ENCODE measurements at places on chromosomes 6 and 20. TPM values are rescaled to one million over a fixed set of nuclear protein-coding genes. Genes with fewer than 3 reads are reported as not detected.
A peak's percentile ranks its signal among the peaks of the same experiment; 100 is the strongest.

GRCh38 chr6:14622909-14623505 lies 505.4 kb downstream of the CD83 start:
- no peak for DNase-seq

GRCh38 chr6:156189195-156189594 lies 588.0 kb upstream of the ARID1B start:
- DNase-seq, result no peak

GRCh38 chr6:1070085-1070521 lies 241.8 kb upstream of the FOXQ1 start:
- no peak for DNase-seq

- no peak for DNase-seq
Observed at GRCh38 chr20:23151885-23152284, 65.8 kb upstream of the CD93 start.

GRCh38 chr6:31927242-31927862 lies at the start of gene C2:
TSS of gene C2 (plus strand) at chr6:31927717. CDS start at chr6:31927753, 36 bp downstream.
- DNase-seq, result no peak

- no peak for DNase-seq
Observed at GRCh38 chr20:50568549-50568942, 58.4 kb downstream of the PTPN1 start.

DNA sequence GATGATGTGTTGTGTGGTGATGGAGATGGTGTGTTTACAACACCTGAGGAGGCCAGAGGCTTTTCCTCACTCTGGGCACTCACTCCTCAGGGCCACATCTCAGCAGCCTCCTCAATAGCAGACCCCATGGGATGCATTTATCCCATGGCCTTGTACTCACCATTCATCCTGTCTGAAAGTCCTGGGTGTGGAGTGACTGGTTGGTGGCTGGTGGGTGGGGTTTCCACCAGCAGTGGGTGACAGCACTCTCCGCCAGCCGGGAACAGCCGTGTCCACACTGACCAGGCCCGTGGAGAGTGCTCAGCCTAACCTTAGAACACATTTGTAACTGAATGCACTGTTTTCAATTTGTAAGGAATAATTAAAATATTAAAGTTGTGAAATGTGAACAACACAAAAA lies 163.4 kb upstream of the AFDN start:
- no peak for DNase-seq

GRCh38 chr6:3609388-3609787 lies 142.1 kb downstream of the PXDC1 start:
- no peak for DNase-seq

DNA sequence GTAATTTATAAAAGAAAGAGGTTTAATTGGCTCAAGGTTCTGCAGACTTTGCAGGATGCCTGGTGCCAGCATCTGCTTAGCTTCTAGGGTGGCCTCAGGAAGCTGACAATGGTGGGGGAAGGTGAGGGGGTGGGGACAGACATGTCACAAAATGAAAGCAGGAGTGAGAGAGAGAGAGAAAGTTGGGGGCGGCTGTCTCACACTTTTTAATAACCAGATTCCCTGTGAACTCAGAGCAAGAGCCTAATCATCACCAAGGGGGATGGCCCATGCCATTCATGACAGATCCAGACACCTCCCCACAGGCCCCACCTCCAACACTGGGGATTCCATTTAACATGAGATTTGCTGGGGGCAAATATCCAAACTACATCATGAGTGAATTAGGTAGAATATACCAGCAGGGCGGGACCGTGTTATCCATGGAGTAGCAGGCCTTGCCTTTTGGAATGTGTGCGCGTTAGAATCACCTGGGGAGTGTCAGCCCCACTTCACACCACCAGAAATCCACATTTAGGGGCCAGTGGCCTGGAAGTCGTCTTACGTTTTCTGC lies 258.8 kb downstream of the CDH4 start:
- DNase-seq, result no peak

- no peak for DNase-seq
Observed at GRCh38 chr20:51176876-51177275, 154.0 kb upstream of the KCNG1 start.

GRCh38 chr6:111959766-111960165 lies 86.5 kb upstream of the FYN start:
- DNase-seq, result no peak

DNA sequence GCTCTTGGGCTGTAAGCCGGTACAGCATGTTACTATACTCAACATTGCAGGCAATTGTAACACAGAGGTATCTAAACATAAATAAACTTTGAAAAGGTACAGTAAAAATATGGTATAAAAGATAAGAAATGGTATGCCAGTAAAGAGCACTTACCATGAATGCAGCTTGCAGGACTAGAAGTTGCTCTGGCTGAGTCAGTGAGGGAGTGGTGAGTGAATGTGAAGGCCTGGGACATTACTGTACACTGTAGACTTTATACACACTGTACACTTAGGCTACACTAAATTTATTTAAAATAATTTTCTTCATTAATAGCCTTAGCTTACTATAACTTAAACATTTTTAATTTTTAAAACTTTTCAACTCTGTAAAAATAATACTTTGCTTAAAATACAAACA lies 37.8 kb upstream of the ANKEF1 start:
- DNase-seq, result no peak

- DNase-seq, result no peak
Observed at GRCh38 chr6:105453968-105454367, 51.1 kb upstream of the PREP start.

GRCh38 chr20:36482044-36482473 lies 59.3 kb upstream of the MYL9 start:
- DNase-seq, result no peak

- DNase-seq, result no peak
Observed at GRCh38 chr6:2055143-2055542, 190.3 kb downstream of the GMDS start.

DNA sequence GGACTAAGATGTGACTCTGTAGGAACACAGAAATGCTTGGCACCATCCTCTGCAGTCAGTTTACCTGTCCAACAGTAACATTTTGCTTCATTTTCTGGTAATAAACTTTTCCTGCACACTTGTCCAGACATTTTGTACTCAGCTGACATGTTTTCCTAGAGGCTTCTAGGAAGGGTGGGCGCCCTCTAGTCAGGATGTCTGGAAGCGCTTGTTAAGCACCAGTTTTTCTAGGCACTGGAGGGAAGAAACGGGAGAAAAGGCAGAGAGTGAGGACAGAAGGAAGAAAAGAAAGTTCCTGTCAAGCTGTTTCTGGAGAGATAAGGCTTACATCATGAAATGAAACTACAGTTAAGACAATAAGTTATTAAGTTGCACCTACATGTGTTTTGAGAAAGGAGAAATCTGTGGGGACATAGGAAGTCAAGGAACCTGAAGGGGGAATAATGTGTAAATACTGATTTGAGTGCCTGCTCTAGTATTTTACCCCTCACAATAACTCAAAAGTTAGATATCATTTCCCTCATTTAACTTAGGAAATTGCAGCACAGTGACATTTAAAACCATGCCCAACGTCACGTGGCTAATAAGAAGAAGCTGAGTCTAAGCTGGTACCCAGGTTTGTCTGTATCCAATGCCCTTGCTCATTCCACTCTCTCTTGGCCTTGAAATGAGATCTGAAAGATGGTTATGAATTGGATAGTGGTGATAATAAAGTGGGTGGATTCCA lies 42.7 kb upstream of the TNFRSF21 start:
- DNase-seq, result no peak

- no peak for DNase-seq
Observed at GRCh38 chr20:19624221-19624965, 133.7 kb upstream of the RIN2 start.

GRCh38 chr6:123925350-123925749 lies 121.7 kb downstream of the NKAIN2 start:
- DNase-seq, result no peak

DNA sequence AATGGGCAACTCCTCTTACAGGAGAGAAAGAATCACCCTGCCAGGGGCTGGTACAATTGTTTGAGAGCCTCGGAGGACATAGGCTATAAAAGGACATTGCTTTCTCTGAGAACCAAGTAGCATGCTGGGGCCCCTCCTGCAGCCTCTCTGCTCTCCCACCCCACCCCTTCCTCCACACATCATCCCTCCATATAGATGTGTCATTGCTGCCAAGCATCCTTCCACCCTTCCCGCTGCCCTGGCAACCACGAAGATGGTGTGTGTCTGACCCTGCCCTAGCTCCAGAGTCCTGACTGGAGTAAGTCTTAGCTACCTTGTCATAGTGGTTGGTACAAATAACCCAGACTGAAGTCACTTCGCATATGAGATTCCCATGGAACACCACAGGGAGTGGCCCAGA lies 129.7 kb downstream of the SNX5 start:
- no peak for DNase-seq

- DNase-seq, result no peak
Observed at GRCh38 chr6:37142050-37142614, 27.8 kb upstream of the PIM1 start.

- DNase-seq, result no peak
Observed at GRCh38 chr6:63278916-63279315, 40.9 kb downstream of the LGSN start.

GRCh38 chr6:119349361-119350201 lies at the start of gene MAN1A1:
TSS of gene MAN1A1 (minus strand) at chr6:119349761. CDS start at chr6:119349065, 696 bp downstream.
- peak; percentile 80 for DNase-seq

DNA sequence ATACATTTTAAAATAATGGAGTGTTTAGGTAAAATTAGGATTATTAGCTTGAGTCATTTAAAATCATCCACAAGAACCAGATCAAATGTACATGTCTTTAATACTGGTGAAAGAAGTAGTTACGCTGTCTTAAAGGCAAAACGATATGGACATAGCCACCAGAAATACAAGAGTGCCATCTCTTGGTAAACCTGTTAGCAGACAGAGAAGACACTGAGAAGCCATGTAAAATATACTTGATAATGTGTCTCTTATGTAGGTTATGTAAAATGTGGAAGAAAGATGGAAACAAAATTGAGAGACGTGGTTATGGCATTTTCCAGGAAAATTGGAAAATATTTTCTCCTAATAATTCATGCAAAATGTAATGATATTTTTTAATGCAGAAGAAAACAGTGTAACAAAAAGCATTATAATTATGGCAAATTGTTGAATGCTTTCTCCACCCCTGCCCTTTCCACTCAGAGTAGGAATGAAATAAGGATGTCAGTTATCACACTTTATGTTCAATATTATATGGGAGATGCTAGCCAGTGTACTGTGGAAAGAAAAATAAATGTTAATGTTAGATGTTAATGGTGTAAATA lies 12.2 kb upstream of the SLC17A2 start:
- DNase-seq, result no peak

DNA sequence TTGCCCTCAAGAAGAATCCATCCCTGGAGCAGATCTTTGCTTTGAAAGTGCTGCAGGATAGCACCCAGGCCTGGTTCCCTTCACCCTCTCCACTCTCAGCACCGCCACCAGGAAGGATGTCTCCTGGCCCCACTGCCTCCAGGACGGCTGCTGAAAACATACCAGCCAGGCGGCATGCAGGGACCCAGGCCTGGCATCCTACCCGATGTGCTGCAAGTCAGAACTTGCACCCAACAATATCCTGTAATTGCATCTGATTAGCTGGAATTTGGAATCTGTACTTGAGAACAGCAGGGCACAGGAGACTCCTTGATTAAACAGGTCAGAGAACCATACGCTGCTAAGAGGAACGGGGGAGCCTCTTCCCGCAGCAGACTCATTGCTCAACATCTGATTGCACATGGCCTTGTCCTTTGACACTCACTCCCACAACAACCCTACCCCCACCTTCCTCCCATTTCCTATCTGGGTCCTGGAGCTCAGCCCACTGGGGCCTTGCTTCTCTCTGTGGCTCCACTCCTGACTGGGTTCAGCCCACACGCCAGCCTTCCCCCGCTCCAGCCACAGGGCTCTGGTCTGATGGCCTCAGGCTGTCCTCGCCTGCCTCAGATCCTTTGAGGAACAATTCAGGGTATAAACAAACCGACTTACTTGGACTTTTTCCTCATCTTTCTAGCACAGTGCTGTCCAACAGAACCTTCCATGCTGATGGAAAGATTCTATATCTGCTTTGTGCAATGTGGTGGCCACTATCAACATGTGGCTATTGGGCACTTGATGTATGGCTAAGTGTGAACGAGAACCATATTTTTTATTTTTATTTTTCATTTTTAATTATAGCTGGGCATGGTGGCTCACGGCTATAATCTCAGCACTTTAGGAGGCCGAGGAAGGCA lies 78.0 kb downstream of the FGD2 start:
- DNase-seq, result no peak

GRCh38 chr6:101195588-101195987 lies 197.9 kb upstream of the GRIK2 start:
- DNase-seq, result no peak

- DNase-seq, result no peak
Observed at GRCh38 chr6:132746048-132746447, 11.7 kb downstream of the VNN2 start.

GRCh38 chr6:32983964-32984621 lies 15.7 kb downstream of the BRD2 start:
- DNase-seq, result no peak

- DNase-seq, result no peak
Observed at GRCh38 chr20:46402331-46402811, 4.0 kb downstream of the ELMO2 start.

The MDFI gene
- not detected for total RNA-seq

The PI3 gene
- not detected for total RNA-seq

The NOX3 gene
- total RNA-seq, result not detected

The DEFB124 gene
- not detected for total RNA-seq

The NT5E gene
- total RNA-seq, result 40.8 TPM

The NRSN1 gene
- not detected for total RNA-seq

The XKR7 gene
- not detected for total RNA-seq

The ADRM1 gene
- total RNA-seq, result 328 TPM

The SLC12A5 gene
- total RNA-seq, result 0.15 TPM

The SLC32A1 gene
- total RNA-seq, result not detected

The TASP1 gene
- total RNA-seq, result 8.3 TPM

The PAK5 gene
- not detected for total RNA-seq

The NNAT gene
- not detected for total RNA-seq
